ENCODE measurements at places on chromosomes 11 and 22. TPM values are rescaled to one million over a fixed set of nuclear protein-coding genes. Genes with fewer than 3 reads are reported as not detected.

The PAX6 gene
- not detected for polyA plus RNA-seq

The ACTN3 gene
- polyA plus RNA-seq, result not detected

The CDK2AP2 gene
- polyA plus RNA-seq, result 133 TPM

The TRIM29 gene
- polyA plus RNA-seq, result not detected

The ACRV1 gene
- polyA plus RNA-seq, result not detected

The SERPING1 gene
- 0.23 TPM for polyA plus RNA-seq

The SF3B2 gene
- polyA plus RNA-seq, result 91.8 TPM

The TSPAN18 gene
- 2.1 TPM for polyA plus RNA-seq

The OR8D1 gene
- not detected for polyA plus RNA-seq

The CD248 gene
- 0.19 TPM for polyA plus RNA-seq

The GGTLC3 gene
- polyA plus RNA-seq, result not detected

The VPREB1 gene
- polyA plus RNA-seq, result 1.4 TPM

The RFPL1 gene
- polyA plus RNA-seq, result not detected

The BIRC3 gene
- 158 TPM for polyA plus RNA-seq

The OR5P2 gene
- polyA plus RNA-seq, result not detected

The KCNC1 gene
- polyA plus RNA-seq, result 0.13 TPM

The OR4D5 gene
- not detected for polyA plus RNA-seq

The RIMBP3B gene
- 0.16 TPM for polyA plus RNA-seq

The TNNT3 gene
- 0.23 TPM for polyA plus RNA-seq

The LIF gene
- polyA plus RNA-seq, result not detected

The YAP1 gene
- not detected for polyA plus RNA-seq
